Pulmonary artery endothelial cell (primary cell): ENCODE measurements at places on chromosomes 16 and 17. TPM values are rescaled to one million over a fixed set of nuclear protein-coding genes. Genes with fewer than 3 reads are reported as not detected.

GRCh38 chr17:58279016-58279711, 1.6 kb downstream of the MPO start:
- no peak for DNase-seq

The KRT14 gene
- 0.07 and 0.18 TPM in 2 replicates for total RNA-seq

- DNase-seq: no peak
Measured at GRCh38 chr16:3712861-3713372, 4.4 kb downstream of the TRAP1 start.

DNA sequence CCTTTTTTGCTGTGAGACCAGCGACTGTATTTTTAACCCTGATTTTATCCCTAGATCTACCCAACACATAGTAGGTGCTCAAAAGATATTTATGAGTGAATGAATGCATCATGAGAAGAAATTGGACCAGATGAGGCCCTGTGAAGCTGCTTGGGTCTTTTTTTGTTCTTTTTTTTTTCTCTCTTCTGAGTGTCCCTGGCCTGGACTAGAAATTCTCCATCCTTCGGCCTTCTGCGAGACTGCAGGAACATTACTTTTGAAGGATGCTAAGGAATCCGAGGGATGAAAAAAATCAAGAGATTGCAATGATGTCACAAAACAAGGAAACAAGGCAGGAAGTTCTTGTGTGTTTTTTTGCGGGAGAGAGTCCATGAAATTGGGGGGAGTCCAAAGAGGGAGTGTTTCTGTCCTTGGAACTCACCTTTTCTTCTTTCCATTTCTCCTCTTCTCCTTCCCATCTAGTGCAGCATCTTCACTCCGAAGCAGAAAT, 560 bp upstream of the RUSF1 start:
- DNase-seq: no peak

The PIRT gene
- not detected in 2 replicates for total RNA-seq

GRCh38 chr16:78307824-78308528, 208.5 kb downstream of the WWOX start:
- DNase-seq: no peak

- DNase-seq: no peak
Measured at GRCh38 chr17:79036181-79036580, 12.2 kb downstream of the C1QTNF1 start.

The CDYL2 gene
- 29.5 and 32.3 TPM in 2 replicates for total RNA-seq

GRCh38 chr17:39981207-39981741, 667 bp downstream of the PSMD3 start:
- DNase-seq: no peak

GRCh38 chr17:1792495-1793446, 30.9 kb downstream of the SERPINF1 start:
- no peak for DNase-seq

The MEIOC gene
- total RNA-seq: 0.07 TPM in 1 of 2 replicates, not detected in the other

The CLEC19A gene
- not detected in 2 replicates for total RNA-seq

The ABCC11 gene
- not detected in 2 replicates for total RNA-seq

DNA sequence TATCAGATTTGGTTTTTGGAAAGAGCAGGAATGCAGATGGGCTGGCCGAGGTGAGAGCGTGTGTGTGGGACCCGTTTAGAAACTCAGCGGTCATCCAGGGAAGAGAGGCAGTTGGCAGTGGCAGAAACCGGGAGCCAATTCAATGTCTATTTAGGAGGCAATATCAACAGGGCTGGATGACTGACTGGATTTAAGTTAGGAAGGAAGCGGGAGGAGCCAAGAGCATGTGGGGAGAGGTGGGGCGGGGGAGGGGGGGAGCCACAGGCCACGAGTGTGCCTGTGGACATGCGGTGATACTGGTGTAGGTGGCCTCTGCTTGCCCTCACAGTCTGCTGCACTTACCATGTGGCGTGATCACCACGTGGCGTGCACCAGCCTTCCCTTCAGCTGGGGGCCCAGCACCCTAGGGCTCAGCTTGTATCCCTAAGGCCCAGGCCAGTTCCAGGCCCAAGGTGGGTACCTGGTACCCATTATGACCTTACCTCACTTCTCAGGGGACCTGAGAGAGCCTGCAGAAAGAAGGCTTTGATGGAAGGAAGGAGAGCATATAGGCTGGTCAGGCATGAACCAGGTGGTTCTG, 10.8 kb upstream of the TPPP3 start:
- no peak for DNase-seq

- DNase-seq: no peak
Measured at GRCh38 chr16:5971106-5971505, 873.5 kb upstream of the EEF2KMT start.

DNA sequence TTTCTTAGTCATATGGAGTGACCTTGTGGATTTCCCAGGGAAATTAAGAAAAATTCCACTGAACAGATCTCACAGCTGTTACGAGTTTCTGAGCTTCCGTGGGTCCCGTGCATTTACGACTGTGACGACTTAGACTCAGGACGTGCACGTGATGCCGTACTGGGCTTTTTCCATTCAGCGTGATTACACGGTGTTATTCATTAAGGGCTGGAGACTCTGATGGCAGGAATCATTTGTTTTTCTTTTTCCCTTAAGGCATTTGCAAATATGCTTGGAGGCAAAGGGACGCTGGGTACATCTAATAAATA, 57.2 kb downstream of the TBC1D16 start:
- DNase-seq: no peak

DNA sequence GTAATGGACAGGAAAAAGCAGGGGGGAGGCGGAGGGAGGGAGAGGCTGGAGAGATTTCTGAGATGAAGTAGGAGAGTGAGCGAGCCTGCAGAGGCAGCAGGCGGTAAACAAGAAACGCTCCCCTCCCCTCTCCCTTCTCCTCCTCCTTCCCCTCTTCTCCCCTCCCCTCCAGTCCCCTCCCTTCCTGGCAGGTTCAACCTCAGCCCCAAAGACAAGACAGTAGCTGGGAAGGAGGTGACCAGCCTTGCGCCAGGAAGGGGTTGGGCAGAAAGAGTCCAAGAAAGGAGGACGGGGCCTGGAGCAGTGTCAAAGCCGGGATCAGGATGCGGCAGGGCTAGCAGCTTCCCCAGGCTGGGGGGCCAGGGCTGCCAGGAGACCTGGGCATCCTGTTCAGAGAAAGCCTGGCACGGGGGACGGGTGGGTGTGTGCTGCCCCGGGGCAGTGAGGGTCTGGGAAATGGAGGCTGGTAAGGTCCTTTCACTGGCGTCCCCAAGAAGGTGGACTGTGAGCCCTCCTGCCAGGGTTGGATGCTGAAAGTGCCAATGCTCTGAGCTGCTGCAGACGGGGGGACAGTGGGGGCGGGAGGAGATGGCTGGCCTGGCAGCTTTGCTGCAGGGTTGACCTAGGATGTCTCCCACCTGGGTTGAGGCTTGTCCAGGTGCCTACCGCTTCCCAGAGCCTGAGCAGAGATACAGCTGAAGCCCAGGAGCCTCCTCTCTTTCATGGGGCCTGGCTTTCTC, 261.6 kb upstream of the TNRC6C start:
- DNase-seq: no peak

- no peak for DNase-seq
Measured at GRCh38 chr16:29198731-29199521, 207.6 kb downstream of the NPIPB11 start.

GRCh38 chr17:38748149-38748891, at the start of gene PCGF2:
TSS of gene PCGF2 (minus strand) at chr17:38748336. CDS start at chr17:38740402, 7,934 bp downstream.
- peak; percentile 77 for DNase-seq

The KRT40 gene
- not detected in 2 replicates for total RNA-seq

The GP1BA gene
- total RNA-seq: not detected in 2 replicates

GRCh38 chr16:87996962-87997880, 46.0 kb downstream of the BANP start:
- DNase-seq: no peak
